T47D (cell line): ENCODE measurements at places on chromosomes 3 and 15.
A peak's percentile ranks its signal among the peaks of the same experiment; 100 is the strongest.

DNA sequence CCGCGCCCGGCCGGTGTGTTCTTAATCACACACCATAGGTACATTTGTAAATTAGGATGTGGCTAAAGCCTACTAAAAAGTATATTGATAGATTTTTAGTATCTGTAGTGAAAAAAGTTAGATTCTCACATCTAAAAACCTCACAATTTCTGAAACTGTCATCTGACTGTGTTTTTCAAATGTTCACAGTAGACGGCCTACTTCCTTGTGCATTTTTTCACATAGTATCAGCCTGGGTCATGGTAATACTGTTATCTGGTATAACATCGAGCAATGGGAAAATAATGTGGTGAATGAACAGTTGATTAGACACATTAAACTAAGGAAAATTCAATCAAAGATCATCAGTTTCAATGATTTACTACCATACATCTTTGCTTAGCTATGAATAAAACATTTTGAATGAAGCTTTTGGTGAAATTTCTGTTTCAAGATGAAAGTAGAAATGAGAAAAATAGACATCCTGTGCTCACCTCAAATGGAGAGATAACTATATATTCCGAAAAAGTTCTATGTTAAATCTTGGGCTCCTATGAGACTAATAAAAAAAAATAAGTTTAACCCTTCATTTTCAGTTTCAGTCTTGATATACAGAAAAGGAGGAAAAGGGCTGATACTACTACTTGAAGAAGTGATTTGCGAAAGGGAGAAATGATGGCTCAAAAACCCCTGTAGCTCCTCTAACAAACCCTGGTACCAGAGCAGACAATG is 262.7 kb downstream of the ZBTB20 start:
- DNase-seq = no peak

- no peak for DNase-seq
These were observed 22.4 kb downstream of the LIPC start for GRCh38 chr15:58453931-58454793.

DNA sequence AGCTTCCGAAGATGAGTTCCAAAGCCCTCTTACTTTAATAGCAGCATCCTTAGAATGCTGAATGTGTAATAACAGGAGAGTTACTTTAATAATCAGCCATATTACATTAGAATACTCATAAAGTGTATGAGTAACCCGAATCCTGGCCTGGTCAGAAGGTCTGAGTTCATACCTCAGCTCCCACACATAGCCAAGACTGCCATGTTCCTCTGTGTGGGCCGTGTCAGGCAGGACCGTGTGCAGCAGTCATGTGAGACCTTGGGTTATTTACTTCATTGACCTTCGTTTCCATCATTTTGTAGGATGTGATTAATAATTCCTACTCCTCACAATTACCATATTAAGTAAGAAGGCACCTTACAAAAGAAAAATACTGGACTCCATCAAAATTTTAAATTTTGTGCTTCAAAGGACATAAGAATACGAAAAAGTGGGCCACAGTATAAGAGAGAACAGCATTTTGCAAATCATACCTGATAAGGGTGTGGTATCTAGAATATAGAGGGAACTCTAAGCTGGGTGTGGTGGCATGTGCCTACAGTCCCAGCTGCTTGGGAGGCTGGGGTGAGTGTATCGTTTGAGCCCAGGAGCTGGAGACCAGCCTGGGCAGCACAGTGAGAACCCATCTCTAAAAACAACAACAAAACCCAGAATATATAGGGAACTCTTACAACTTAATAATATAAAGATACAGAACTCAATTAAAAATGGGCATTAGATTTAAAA is 163.4 kb downstream of the ATG7 start:
- no peak for DNase-seq

DNA sequence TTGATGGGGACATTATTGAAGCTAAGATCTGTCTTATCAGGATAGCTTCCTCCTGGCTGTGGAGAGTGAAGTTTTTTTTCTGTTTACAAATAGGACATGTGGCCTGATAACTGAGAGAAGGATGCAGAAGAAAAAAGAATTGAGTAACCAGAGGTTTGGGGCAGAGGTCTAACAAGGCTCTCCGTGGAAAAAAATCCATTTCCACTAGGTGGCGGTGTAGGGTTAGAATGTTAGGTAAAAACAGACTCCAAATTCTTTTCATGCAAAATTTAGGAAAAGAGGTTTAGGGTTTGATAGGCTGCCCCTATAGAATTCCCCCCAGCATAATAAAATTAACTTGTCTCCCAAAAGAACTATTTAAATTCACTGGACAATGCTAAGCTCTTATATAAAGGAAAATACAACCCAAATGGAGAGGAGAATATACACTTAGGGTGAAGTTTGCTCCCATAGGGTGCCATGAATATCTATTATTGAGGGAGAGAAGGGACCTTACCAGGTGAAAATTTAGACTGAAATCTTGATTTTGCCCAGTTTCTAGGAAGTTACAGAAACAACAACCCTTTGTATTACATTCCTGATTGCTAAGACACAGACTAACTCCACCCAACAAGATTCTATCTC is 1560.4 kb downstream of the OTOL1 start:
- peak; percentile 83 for DNase-seq

DNA sequence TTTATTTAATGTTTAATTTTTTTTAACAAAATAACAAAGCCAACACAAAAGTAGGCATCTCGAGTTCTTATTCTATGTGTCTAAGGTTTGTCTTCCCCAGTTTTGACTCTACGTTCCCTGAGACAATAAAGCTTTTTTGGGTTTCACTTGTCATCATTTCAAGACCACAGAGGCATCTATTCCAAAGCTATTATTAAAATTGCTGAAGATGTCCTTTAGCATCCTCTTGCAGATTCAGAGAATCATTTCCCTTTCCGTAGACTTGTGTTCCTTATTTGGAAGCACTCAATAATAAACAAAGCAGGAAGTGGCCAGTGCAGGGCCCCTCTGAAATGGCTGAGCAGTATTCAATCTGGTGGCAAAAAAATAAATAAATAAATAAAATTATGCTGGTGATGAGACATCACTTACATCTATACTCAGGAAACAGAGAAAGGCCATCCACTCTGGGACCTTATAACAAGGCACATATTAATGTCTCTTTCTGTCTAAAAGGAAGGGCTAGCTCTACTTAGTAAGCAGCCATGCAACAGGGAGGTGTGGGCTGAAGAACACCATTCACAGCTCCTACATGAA is 362.3 kb downstream of the WDR72 start:
- DNase-seq = no peak

GRCh38 chr3:57652203-57652602 is 40.7 kb downstream of the DENND6A start:
- DNase-seq = no peak

- no peak for DNase-seq
These were observed 691 bp downstream of the RHCG start for GRCh38 chr15:89495638-89496145.

DNA sequence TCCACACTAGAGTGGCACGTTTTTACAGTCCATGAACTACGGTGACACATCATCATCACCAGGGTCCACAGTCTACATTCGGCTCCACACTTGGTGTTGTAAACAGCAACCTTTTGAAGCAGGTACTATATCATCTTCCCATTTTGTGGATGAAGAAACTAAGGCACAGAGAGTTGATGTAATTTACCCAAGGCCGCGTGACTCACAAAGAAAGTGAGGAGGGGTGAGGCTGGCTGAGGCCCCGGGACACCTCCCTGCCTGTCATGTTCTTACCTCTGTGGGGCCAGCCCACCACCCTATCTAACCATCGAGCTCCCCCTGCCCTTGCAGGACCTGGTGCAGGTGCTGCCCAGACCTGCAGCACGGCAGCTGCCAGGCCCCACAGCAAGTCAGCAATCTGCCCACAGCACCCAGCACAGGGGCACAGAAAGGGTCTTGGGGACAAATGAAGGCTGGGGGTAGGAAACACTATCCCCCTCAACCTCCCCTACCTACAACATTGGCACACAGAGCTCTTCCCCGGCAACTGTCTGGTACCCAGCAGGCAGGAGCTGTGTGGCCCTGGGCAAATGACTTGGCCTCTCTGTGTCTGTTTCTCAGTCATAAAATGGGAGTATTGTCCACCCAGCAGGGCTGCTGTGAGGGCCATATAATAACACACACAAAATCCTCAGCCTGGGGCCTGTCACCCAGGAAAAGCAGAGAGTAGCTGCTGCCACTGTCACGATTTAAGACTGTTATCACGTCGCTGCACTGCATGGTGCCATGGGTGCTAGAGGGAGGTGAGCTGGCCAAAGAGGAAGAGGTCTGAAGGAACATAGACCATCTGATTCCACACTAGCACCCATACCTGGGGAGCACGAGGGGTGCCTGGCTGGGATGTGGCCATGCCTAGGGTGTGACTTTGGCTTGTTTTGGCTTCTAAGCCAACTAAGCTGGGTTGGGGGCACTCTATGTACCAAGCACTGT is 115.1 kb downstream of the IQSEC1 start:
- no peak for DNase-seq

GRCh38 chr3:25910997-25911396 is 121.1 kb downstream of the OXSM start:
- DNase-seq = no peak

GRCh38 chr15:100733101-100733842 is 130.9 kb downstream of the ASB7 start:
- DNase-seq = no peak

DNA sequence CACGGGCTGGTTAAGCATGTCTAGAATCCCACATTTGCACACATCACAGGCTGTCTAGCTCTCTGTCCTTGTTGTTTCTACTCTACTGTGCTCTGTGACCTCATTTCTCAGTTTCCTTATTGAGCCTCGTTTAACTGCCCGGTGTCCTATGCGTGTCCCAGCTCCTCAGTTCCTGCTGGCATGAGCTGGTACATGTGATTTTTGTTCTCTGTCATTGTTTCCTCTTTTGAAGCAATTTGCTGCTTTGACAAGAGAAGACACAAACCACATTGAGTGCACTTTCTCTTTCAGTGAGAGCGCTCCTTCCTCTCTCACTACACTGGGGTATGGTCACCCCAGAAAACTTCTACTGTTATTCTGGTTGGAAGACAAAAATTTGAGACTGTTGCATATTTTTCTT is 563.5 kb downstream of the PDCD6IP start:
- DNase-seq = no peak

- DNase-seq = no peak
These were observed 11.3 kb downstream of the B3GALNT1 start for GRCh38 chr3:161093895-161094294.

DNA sequence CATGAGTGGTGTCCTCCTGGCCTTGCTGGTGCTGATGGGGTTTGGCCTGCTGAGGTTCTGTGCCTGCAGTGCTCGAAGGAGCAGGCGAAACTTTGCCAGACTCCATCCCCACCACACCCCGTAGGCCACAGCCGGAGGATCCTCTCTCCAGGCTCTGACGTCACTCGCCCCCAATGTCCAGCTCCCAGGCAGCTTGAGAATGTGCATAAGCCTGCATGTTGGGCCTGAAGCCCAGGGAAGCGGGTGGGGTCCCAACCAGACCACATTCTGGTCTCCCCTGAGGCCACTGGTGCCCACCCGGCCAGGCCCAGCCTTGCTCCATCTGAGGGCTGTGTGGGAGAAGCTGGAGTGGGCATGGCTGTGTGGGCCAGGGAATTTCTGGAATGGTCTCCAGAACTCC is 109.8 kb downstream of the ASB7 start:
- no peak for DNase-seq

GRCh38 chr3:108031895-108032294 is 58.9 kb downstream of the CD47 start:
- no peak for DNase-seq

- DNase-seq = no peak
These were observed 546.9 kb downstream of the RBMS3 start for GRCh38 chr3:29827756-29828155.

GRCh38 chr3:184042617-184043016 is 10.2 kb upstream of the HTR3C start:
- DNase-seq = no peak

- peak; percentile 22 for DNase-seq
These were observed 27.6 kb downstream of the NIPA2 start for GRCh38 chr15:22866079-22866478.

GRCh38 chr15:94099574-94099960 is 131.8 kb upstream of the MCTP2 start:
- DNase-seq = no peak

DNA sequence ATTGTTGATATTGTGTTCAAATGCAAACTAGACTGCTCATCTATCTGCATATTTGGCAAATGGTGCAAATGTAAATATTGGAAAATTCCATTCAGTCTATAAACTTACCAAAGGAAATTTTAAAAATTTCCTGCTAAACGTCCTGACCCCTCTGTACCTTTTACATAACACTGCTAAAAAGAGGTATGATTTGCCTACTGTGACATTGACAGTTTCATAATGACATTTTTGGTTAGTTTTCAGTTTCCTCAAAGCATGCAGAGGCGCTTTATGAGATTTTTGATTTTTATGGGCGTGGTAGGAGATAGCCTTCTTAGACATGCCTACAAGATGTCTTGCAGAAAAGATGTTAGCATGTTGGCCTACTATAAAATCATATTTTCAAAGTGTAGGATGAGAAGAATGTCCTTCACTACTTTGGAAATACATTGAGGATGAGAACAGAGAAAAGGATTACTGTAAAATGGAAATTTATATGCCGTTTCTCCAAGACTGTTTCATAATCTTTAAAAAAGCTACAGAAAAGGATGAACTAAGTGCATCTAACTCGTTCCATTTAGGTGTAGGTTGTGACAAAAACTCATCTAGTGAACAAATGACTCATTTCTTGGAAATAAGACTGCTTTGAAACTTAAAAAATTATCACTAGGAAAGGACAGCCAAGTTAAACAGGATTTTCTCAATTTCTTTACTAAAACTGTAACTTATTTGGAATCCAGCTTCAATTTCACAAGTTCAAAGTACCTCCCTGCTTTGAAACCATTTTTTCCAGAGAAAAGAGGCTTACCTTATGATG is 14.5 kb upstream of the ISLR start:
- DNase-seq = no peak
